Breast epithelium (tissue), 4 donors: ENCODE measurements at places on chromosomes 4 and X.
A peak's percentile ranks its signal among the peaks of the same experiment; 100 is the strongest.

DNA sequence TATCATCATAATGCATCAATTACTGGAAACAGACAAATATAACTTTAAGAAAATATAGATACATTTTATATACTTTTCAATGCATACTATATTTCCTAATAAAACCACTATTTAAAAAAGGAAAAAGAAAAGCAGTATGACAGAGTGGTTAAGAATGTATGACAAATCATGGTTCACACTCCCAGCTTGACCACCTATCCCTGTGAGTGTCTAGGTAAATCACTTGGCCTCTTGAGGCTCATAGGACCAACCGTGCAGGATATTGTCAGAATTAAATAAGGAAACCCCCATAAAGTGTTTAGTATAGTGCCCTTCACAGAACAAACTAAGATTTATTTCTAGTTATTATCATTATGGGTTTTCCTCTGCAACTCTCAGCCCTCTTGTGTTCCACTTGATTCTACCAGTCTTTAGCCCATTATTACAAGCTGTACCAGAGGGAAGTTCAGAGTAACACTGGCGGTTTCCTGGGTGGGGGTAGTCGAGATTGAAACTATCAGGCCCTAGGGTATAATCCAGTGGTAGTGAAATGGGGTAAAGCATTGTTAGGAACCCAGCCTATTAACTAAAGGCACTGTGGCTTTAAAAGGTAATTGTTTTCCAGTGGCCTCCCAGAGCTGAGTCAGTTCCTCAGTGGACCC lies 55.5 kb upstream of the PAK3 start:
- no peak for DNase-seq
- no peak overlapping the region for H3K4me3 ChIP-seq
- H3K4me1 ChIP-seq: no peaks in the 10 kb centered on the region
- H3K36me3 ChIP-seq: no peaks in the 10 kb centered on the region
- H3K27me3 ChIP-seq: peaks cover 59% of the 10 kb centered on the region

DNA sequence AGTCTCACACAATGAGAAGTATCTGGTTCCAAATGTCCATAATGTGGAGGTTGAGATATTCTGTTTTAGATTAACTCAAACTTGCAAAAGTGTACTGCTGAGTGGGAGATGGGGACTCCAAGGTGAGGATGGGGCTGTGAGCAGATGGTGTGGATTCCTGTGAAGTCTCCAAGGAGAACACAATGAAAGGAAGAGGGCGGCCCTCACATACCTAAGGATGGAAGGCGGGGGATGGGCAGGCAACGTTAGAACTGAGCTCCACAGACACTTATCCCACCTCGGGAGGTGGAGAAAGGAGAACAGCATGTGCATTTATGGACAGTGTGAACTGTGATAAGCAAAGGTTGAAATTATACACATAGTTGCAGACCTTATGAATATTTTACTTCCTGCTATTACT lies 9.9 kb upstream of the SPATA4 start:
- H3K27ac ChIP-seq: no peak overlapping the region
- H3K4me3 ChIP-seq: no peak overlapping the region
- DNase-seq: no peak
- no peaks in the 10 kb centered on the region for H3K36me3 ChIP-seq
- no peaks in the 10 kb centered on the region for H3K27me3 ChIP-seq
- H3K4me1 ChIP-seq: no peaks in the 10 kb centered on the region

- H3K27me3 ChIP-seq: peaks cover 22% of the 10 kb centered on the region
- DNase-seq: no peak
- H3K4me1 ChIP-seq: no peaks in the 10 kb centered on the region
- no peak overlapping the region for H3K27ac ChIP-seq
- H3K4me3 ChIP-seq: no peak overlapping the region
These were observed 57.9 kb downstream of the C4orf50 start for GRCh38 chr4:5960252-5960880.

DNA sequence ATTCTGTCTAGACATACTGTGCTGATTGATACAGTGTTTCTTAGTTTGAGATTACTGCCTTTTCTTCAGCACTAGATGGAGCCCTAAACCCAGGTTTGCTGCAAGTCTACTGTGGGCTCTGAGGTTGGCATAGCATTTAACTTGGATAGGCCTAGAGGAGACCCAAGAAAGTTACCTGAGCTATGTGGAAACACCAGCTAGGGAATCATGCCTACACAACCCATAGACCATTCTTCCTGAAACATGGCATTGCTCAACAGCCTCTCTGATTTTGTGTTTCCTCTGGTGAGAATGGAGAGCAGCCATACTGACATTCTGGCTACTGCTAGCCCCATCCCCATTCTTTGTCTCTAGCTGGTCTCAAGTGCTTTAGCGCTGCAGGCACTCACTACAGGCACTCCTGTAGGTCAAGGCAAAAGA lies 287.7 kb upstream of the PCDH18 start:
- H3K36me3 ChIP-seq: peaks cover 4% of the 10 kb centered on the region
- H3K27me3 ChIP-seq: no peaks in the 10 kb centered on the region
- H3K4me1 ChIP-seq: no peaks in the 10 kb centered on the region
- H3K4me3 ChIP-seq: no peak overlapping the region
- DNase-seq: no peak
- no peak overlapping the region for H3K27ac ChIP-seq

DNA sequence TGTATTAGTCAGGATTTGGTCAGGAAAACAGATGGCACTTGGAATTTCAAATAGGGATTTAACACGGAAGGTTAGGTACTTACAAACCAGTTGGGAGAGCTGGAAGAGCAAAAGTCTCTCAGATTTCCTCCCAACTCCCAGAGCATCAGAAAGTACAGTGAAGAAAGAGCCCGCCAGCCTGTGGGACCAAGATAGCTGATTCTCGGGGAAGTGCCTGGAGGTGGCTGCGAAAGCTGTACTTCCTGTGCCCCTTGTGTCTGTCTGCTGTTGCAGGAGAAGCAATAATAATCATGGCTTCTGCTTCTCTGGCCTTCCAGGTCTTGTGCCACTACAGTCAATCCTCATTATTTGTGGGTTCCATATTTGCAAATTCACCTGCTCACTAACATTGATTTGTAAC lies 221.0 kb upstream of the BCOR start:
- no peak for DNase-seq
- H3K4me3 ChIP-seq: no peak overlapping the region
- H3K36me3 ChIP-seq: no peaks in the 10 kb centered on the region
- H3K27me3 ChIP-seq: no peaks in the 10 kb centered on the region
- no peaks in the 10 kb centered on the region for H3K4me1 ChIP-seq

DNA sequence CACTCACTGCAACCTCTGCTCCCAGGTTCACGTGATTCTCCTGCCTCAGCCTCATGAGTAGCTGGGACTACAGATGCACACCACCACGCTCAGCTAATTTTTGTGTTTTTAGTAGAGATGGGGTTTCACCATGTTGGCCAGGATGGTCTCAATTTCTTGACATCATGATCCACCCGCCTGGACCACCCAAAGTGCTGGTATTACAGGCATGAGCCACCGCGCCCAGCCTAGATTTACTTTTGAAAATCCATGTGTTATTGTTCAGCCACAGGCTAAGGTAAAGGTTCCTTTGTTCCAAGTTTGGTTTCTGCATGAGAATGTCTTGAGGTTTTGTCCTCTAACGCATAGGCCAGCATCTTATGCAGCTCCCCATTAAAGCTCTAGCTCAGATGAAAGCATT lies 371.6 kb downstream of the DMD start:
- H3K27ac ChIP-seq: no peak overlapping the region
- no peak overlapping the region for H3K4me3 ChIP-seq
- H3K27me3 ChIP-seq: no peaks in the 10 kb centered on the region
- H3K4me1 ChIP-seq: no peaks in the 10 kb centered on the region
- no peaks in the 10 kb centered on the region for H3K36me3 ChIP-seq

GRCh38 chrX:25968920-25969319 lies 169.2 kb upstream of the MAGEB18 start:
- peaks cover 9% of the 10 kb centered on the region for H3K27me3 ChIP-seq
- DNase-seq: no peak
- no peak overlapping the region for H3K27ac ChIP-seq
- H3K4me1 ChIP-seq: no peaks in the 10 kb centered on the region
- no peaks in the 10 kb centered on the region for H3K36me3 ChIP-seq

- H3K27ac ChIP-seq: no peak overlapping the region
- H3K4me1 ChIP-seq: no peaks in the 10 kb centered on the region
- no peaks in the 10 kb centered on the region for H3K27me3 ChIP-seq
These were observed 116.4 kb downstream of the RAP1GDS1 start for GRCh38 chr4:98377559-98377958.

DNA sequence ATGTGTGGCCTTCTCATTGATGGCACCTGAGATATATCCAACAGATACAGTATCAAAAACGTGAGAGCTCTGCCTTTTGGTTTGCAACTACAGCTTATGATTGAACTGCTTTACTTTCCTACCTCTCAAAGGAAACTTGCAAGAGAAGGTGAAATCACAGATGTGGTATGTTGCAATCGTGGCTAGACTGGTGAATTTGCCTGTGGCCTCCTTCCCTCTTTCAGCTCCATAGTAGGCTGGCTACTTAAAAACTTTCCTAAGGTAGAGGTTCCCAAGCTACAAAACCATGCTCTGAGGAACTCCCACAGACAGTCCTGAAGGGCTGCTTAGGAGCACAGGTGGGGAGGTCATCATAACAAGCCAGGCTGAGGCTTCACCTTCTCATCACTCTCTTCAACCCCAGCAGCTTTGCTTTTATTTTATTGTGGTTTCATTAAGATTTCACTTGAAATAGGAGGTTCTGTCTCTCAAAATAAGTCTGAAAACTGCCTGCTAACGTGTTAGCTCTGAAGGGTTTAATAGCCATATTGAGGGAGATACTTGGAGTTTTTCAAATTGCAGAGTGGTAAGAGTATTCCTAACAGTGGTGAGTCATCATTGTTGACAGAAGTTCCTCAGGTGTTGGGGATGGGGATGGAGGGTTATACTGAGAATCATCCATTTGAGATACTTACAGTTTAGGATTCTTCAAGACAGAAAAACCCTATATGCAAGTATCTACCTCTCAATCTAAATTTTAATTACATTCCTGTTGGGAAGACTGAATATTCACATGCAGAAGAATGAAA lies 93.5 kb upstream of the UCP1 start:
- no peak overlapping the region for H3K4me3 ChIP-seq
- DNase-seq: no peak
- H3K27ac ChIP-seq: peak overlapping the region; percentile 61
- H3K36me3 ChIP-seq: peaks cover 6% of the 10 kb centered on the region
